ENCODE measurements at places on chromosomes 4 and X.

GRCh38 chr4:79881407-79881806 lies 191.6 kb downstream of the ANTXR2 start:
- no peak for DNase-seq
- H3K36me3 ChIP-seq, result peaks cover 8% of the 10 kb centered on the region
- no peak overlapping the region for H3K4me3 ChIP-seq
- H3K27ac ChIP-seq, result no peak overlapping the region
- H3K27me3 ChIP-seq, result no peaks in the 10 kb centered on the region
- H3K4me1 ChIP-seq, result no peaks in the 10 kb centered on the region

- H3K4me1 ChIP-seq, result no peaks in the 10 kb centered on the region
- peaks cover 8% of the 10 kb centered on the region for H3K27me3 ChIP-seq
- no peak overlapping the region for H3K27ac ChIP-seq
- no peak for DNase-seq
- no peak overlapping the region for H3K4me3 ChIP-seq
These were observed 180.1 kb downstream of the BANK1 start for GRCh38 chr4:101970547-101971155.

DNA sequence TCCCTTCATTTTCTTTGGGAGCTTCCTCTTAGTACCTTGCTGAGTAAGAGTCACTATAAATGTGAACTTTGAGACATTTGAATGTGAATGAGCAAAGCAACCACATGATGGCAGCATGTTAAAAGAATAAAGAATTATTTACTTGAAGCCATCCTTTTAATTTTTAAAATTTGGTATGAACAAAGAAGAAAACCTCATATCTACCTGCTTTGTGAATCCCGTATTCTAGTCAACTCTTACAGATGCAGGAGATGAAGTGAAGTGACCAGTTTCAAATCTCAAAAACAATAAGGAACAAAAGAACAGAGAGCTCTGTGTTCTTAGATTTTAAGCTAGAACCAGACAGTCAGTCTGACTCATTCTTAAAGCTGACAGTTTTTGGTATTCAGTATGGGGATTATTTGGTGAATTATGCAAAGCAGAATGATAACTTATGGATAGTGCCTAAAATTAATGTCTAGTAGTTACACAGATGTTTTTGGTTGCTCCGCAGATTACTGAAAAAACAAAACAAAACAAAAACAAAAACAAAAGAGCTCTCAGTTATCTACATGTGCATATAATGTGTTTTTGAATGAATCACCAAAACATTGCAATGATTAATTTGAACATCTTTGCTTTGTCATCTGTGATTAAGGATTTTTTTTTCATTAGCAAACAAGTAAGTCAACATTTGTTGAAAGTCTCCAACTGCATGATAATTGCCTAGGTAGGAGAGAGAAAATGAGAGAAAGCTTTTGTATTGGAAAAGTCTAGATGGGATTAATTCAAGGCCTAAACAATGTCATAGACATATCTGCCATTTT lies 48.2 kb upstream of the H2AZ1 start:
- DNase-seq, result no peak
- H3K27me3 ChIP-seq, result no peaks in the 10 kb centered on the region
- H3K36me3 ChIP-seq, result no peaks in the 10 kb centered on the region
- peaks cover 12% of the 10 kb centered on the region for H3K4me1 ChIP-seq
- H3K27ac ChIP-seq, result peak overlapping the region; percentile 75

DNA sequence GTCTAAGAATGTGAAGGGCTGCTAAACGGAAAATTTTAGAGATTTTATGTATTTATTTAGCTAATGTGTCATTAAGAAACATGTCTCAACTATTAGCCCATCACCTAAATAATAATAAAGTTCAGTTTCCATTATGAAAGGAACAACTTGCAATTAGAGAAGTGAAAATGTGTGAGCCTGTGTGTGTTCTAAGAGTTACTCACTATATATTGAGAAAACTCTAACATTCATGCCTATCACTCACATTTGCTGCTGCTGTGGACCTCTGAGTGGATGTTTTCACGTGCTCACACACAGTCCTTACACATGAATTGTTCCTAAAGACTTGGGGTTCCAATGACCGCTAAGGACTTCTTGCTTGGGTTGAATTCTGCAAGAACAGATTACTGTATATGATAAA lies 364.0 kb downstream of the TMA16 start:
- no peak overlapping the region for H3K4me3 ChIP-seq
- no peaks in the 10 kb centered on the region for H3K4me1 ChIP-seq
- DNase-seq, result no peak
- H3K36me3 ChIP-seq, result no peaks in the 10 kb centered on the region

DNA sequence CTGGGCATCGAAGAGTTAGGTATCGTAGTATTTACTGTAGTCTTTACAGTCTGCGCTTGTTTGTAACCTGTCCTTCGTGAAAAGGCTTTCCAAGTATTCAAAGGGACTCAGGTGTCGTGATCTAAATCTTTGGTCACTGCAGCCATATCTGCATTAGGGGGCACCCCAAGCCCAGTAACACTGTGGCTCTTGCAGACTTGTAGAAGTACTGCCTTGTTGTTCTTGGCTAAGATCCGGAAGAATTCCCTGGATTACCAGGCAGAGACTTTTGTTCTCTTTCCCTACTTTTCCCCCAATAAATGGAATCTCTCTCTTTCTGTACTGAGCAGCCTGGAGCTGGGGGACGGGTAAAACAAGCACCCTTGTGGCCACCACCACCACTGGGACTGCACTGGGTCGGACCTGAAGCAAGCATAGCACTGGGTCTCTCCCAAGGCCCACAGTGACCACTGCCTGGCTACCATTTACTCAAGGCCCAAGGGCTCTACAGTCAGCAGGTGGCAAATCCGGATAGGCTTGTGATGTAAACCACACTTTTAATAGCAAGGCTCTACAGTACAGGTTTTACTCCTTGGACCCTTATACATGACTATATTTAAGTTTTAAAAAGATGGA lies 12.0 kb downstream of the CXorf58 start:
- H3K36me3 ChIP-seq, result no peaks in the 10 kb centered on the region
- no peak for DNase-seq
- H3K27me3 ChIP-seq, result peaks cover 16% of the 10 kb centered on the region
- H3K4me3 ChIP-seq, result no peak overlapping the region
- no peaks in the 10 kb centered on the region for H3K4me1 ChIP-seq
- H3K27ac ChIP-seq, result no peak overlapping the region

- no peaks in the 10 kb centered on the region for H3K36me3 ChIP-seq
- peaks cover 7% of the 10 kb centered on the region for H3K27me3 ChIP-seq
- no peak overlapping the region for H3K4me3 ChIP-seq
- no peak for DNase-seq
- no peaks in the 10 kb centered on the region for H3K4me1 ChIP-seq
These were observed 146.8 kb downstream of the RPA4 start for GRCh38 chrX:97030463-97030862.

DNA sequence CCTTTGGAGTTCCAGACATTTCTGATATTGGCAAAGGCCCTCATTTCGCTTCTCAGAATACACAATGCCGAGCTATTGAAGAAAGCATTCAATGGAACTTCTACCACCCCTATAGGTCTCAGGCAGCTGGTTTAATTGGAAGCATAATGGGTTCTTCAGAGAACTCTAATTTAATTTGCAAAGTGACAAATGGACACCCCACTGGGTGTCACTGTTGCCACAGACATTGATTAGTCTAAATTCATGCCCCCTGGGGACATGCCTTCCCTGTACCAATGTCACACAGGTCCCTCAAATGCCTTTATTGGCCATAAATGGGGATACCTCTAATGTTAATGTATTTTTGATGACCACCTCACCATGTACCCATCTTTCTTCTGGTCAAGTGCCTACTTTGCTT lies 22.9 kb upstream of the TMEM255A start:
- H3K4me3 ChIP-seq, result no peak overlapping the region
- no peak overlapping the region for H3K27ac ChIP-seq
- H3K27me3 ChIP-seq, result peaks cover 4% of the 10 kb centered on the region

DNA sequence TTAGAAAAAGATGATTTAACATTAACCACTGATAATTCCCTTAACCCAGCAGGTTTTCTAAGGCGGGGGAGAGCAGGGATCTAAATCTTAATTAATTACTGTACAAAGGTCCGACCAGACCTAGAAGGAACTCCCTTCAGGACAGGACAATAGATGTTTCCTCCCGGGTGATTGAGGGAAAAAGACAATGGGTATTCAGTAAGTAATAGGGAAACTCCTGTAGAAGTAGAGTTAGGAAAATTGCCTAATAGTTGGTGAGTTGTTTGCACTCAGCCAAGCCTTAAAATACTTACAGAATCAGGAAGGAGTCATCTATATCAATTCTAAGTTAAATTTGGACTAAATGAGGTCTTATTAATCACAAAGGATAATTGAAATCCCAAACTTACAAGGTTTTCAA lies 5.8 kb upstream of the SRD5A3 start:
- H3K27ac ChIP-seq, result no peak overlapping the region
- H3K27me3 ChIP-seq, result no peaks in the 10 kb centered on the region
- no peaks in the 10 kb centered on the region for H3K36me3 ChIP-seq
- DNase-seq, result no peak
- no peak overlapping the region for H3K4me3 ChIP-seq

GRCh38 chr4:71659979-71660378 lies 123.9 kb downstream of the GC start:
- H3K4me3 ChIP-seq, result no peak overlapping the region
- no peaks in the 10 kb centered on the region for H3K4me1 ChIP-seq
- H3K27ac ChIP-seq, result no peak overlapping the region

- no peak for DNase-seq
- no peak overlapping the region for H3K27ac ChIP-seq
- H3K4me3 ChIP-seq, result no peak overlapping the region
- no peaks in the 10 kb centered on the region for H3K36me3 ChIP-seq
- peaks cover 5% of the 10 kb centered on the region for H3K4me1 ChIP-seq
These were observed 94.6 kb downstream of the COX18 start for GRCh38 chr4:72974694-72975487.

DNA sequence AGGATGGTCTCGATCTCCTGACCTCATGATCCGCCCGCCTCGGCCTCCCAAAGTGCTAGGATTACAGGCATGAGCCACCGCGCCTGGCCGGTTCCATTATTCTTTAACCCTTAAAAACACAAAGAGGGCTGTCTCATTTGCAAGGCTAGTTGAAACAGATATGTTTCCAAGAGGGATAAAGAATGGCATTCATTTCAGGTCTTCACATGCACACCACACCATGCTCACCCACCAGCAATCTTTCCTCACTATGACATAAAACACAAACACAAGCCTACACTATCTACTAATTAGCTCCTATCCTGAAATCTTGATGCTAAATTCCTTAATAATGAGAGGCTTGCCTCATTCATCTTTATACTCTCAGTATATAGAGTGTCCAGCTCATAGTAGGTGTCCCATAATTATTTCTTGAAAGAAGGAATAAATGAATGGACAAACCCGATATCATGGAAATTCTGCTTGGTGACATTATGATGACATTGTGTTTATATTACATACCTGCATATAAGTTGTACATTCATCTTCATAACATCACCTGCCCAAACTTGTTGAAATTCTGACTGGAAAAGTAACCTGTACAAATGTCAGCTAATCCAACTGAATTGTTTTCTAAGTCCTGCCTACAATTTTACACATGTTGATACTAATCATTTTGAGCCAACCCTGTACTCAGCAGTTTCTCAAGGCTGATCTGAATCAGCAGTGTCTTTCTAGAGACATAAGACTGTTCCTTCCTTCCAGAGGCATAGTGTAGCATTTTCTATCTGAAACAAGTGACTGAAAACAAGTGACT lies 408.5 kb downstream of the KLHL13 start:
- no peaks in the 10 kb centered on the region for H3K4me1 ChIP-seq
- H3K27me3 ChIP-seq, result no peaks in the 10 kb centered on the region
- no peak overlapping the region for H3K27ac ChIP-seq
- DNase-seq, result no peak
- no peaks in the 10 kb centered on the region for H3K36me3 ChIP-seq
- no peak overlapping the region for H3K4me3 ChIP-seq

- DNase-seq, result no peak
- H3K36me3 ChIP-seq, result no peaks in the 10 kb centered on the region
- H3K27me3 ChIP-seq, result no peaks in the 10 kb centered on the region
- H3K4me3 ChIP-seq, result no peak overlapping the region
These were observed 28.9 kb upstream of the WDR17 start for GRCh38 chr4:176036585-176037205.

DNA sequence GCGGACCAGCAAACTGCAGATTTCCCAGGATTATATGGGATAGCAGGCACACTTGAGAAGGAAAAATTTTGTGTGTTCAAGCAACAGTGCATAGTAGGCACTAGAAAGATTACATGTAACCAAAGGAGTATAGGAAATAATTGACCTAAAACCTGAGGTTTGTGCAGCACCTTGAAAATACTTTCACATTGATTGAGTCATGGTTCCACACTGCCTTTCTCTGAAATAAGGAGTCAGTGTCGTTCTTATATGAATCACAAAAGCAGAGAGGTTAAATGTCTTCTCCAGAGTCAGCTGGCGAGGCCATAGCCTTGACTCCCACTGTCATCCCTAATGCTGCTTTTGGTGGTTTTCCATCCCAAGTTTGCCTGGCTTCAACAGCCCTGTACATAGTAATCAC lies 138.9 kb downstream of the SOWAHB start:
- H3K4me3 ChIP-seq, result no peak overlapping the region
- H3K4me1 ChIP-seq, result peaks cover 21% of the 10 kb centered on the region
- H3K27me3 ChIP-seq, result peaks cover 32% of the 10 kb centered on the region
- peak; percentile 15 for DNase-seq
- no peaks in the 10 kb centered on the region for H3K36me3 ChIP-seq
- no peak overlapping the region for H3K27ac ChIP-seq

DNA sequence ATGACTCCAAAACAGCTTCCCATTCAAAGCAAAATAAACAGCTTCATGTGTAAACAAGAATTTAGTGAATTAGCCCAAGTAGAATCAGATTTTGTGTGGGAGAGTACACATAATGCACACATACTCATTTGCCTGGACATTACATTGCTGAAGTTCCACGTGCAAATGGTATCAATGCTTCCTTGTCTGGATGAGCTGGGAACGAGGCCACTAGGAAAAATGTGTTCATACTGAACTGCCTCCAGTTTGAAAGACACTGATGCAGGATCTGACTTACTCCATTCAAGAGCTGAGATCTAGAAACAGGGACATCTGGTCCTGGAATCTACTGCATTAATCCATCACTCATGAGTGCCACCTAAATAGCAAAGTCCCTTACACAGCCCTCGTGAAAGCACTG lies 228.0 kb downstream of the APBB2 start:
- no peak overlapping the region for H3K4me3 ChIP-seq
- H3K27ac ChIP-seq, result no peak overlapping the region
- no peaks in the 10 kb centered on the region for H3K27me3 ChIP-seq
- H3K36me3 ChIP-seq, result no peaks in the 10 kb centered on the region
- H3K4me1 ChIP-seq, result no peaks in the 10 kb centered on the region
- no peak for DNase-seq

GRCh38 chr4:129428454-129428853 lies 332.5 kb downstream of the C4orf33 start:
- no peaks in the 10 kb centered on the region for H3K27me3 ChIP-seq
- H3K27ac ChIP-seq, result no peak overlapping the region
- DNase-seq, result no peak
- no peaks in the 10 kb centered on the region for H3K4me1 ChIP-seq
- H3K4me3 ChIP-seq, result no peak overlapping the region
